SJSA1 (cell line): ENCODE measurements at places on chromosomes 4 and X. TPM values are rescaled to one million over a fixed set of nuclear protein-coding genes. Genes with fewer than 3 reads are reported as not detected.
A peak's percentile ranks its signal among the peaks of the same experiment; 100 is the strongest.

GRCh38 chrX:78327370-78328086 is at the start of gene CYSLTR1:
Gene CYSLTR1, minus strand, starts transcription at chrX:78327611. Its CDS starts 53,865 bp downstream, at chrX:78273746.
- no peak within 1 kb of the TSS for H3K4me3 ChIP-seq
- H3K27ac ChIP-seq: no peak within 1 kb of the TSS
- no peak for DNase-seq
- no peaks in the 10 kb centered on the region for H3K36me3 ChIP-seq

GRCh38 chr4:173168396-173169177 is at the start of gene GALNT7:
Gene GALNT7, plus strand, starts transcription at chr4:173168811. Its CDS starts 25 bp downstream, at chr4:173168836.
- no peaks in the 10 kb centered on the region for H3K27me3 ChIP-seq
- H3K27ac ChIP-seq: peak within 1 kb of the TSS; percentile 65
- peak; percentile 62 for DNase-seq

- no peaks in the 10 kb centered on the region for H3K27me3 ChIP-seq
- H3K27ac ChIP-seq: no peak overlapping the region
- no peak for DNase-seq
- no peak overlapping the region for H3K4me3 ChIP-seq
- H3K4me1 ChIP-seq: no peaks in the 10 kb centered on the region
Measured at GRCh38 chr4:21768349-21769310, 179.9 kb downstream of the KCNIP4 start.

- no peaks in the 10 kb centered on the region for H3K36me3 ChIP-seq
- no peak overlapping the region for H3K4me3 ChIP-seq
- no peak for DNase-seq
- H3K4me1 ChIP-seq: no peaks in the 10 kb centered on the region
- no peak overlapping the region for H3K27ac ChIP-seq
- H3K27me3 ChIP-seq: no peaks in the 10 kb centered on the region
Measured at GRCh38 chr4:48147621-48148020, 13.6 kb upstream of the TXK start.

GRCh38 chrX:28802625-28803024 is 215.4 kb downstream of the IL1RAPL1 start:
- H3K27me3 ChIP-seq: no peaks in the 10 kb centered on the region
- H3K36me3 ChIP-seq: no peaks in the 10 kb centered on the region
- H3K4me3 ChIP-seq: no peak overlapping the region
- no peak overlapping the region for H3K27ac ChIP-seq
- no peak for DNase-seq
- H3K4me1 ChIP-seq: no peaks in the 10 kb centered on the region

- H3K4me3 ChIP-seq: no peak overlapping the region
- H3K4me1 ChIP-seq: peaks cover 48% of the 10 kb centered on the region
- DNase-seq: no peak
- no peaks in the 10 kb centered on the region for H3K27me3 ChIP-seq
Measured at GRCh38 chrX:23898412-23898959, 9.3 kb downstream of the APOO start.

- no peaks in the 10 kb centered on the region for H3K27me3 ChIP-seq
- no peak overlapping the region for H3K27ac ChIP-seq
- H3K4me3 ChIP-seq: no peak overlapping the region
- H3K36me3 ChIP-seq: no peaks in the 10 kb centered on the region
- no peak for DNase-seq
Measured at GRCh38 chr4:138445098-138445497, 202.9 kb upstream of the SLC7A11 start.

DNA sequence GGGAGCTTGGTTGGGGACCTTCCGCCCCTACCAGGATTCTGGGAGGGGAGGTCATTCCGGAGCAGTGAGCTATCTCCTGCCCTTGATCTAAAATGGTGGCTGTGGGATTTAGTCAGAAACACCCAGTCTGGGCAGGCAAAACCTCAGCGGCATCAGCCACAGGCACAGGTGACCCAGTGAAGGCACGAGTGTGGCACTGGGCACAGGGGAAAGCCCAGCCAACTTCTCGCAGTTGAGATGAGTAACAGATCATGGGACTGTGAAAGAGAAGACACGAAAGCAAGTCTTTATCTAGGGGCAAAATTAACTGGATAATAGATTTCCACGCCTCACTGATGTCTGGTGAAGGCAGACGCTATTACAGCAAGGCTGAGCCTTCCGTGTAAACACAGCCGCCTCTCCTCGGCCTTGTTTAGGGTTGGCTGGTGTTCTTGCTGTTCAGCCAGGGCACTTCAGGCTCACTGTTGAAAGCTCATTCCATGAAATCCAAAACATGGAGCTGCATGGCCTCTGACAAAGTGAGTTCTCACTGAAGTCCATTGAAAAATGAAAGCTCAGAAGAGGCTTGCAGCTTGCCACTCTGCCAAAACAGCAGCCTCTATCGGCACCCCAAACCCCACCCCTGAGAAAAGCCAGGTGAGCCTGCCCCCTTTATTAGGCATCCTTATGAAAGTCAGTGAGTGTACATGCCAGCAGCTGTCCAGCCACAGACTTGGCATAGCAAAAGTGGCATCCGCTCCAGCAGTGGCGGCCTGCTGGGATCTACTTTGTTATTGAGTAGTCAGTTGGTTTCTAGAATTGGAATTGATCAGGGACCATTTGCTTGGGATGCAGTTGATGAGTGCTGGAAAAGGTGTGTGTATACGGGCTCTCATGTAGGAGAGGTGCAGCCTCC is 102.3 kb upstream of the MTM1 start:
- 0 out of 2 replicates have a peak, but pooled peaks cover 2% of the 10 kb centered on the region for H3K36me3 ChIP-seq
- H3K4me3 ChIP-seq: no peak overlapping the region
- no peaks in the 10 kb centered on the region for H3K27me3 ChIP-seq

DNA sequence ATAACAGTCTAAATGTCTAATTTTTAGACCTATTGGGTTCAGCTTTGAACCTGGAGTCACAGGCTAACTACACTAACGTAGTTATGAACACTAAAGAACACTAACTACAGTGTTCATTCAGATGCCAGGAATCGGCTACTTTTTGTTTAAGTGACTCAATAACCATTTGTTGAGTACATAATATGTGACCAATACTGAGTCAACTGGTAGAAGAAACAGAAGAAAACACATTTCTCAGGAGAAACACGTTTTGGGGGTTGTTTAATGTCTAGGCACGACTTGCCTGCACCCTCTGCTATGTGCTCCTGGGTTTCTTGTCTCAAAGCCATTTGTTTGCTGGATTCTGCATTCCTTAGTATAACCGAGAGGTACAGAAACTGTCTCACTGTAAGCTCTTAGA is 18.6 kb upstream of the CLNK start:
- H3K4me1 ChIP-seq: no peaks in the 10 kb centered on the region
- H3K27me3 ChIP-seq: no peaks in the 10 kb centered on the region
- H3K36me3 ChIP-seq: no peaks in the 10 kb centered on the region
- DNase-seq: no peak

DNA sequence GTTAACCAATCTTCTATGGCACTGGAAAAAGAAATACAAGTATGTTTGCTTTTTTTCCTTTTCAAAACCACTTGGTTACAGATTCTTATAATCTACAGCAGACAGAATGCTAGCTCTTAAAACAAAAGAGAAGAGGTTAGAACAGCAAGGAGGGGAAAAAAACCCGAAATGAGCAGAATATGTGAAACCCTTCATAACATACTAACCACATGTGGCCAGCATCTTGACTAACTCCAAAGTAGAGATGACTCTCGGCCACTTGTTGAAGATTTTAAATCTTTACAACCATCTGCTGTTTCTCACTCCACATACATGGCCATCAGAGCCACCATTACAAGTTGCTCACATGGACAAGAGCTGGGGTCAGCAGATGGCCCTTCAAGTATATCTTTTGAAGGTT is 100.3 kb downstream of the PAPSS1 start:
- H3K27ac ChIP-seq: peak overlapping the region; percentile 90
- H3K36me3 ChIP-seq: 0 out of 2 replicates have a peak, but pooled peaks cover 3% of the 10 kb centered on the region
- no peaks in the 10 kb centered on the region for H3K27me3 ChIP-seq

GRCh38 chrX:71919431-71919830 is 8.8 kb downstream of the NHSL2 start:
- no peaks in the 10 kb centered on the region for H3K27me3 ChIP-seq
- H3K4me1 ChIP-seq: no peaks in the 10 kb centered on the region
- no peak overlapping the region for H3K27ac ChIP-seq
- DNase-seq: no peak

- peaks cover 3% of the 10 kb centered on the region; the same call in 1 of the 2 replicates for H3K4me1 ChIP-seq
- H3K27ac ChIP-seq: no peak overlapping the region
- H3K36me3 ChIP-seq: peaks cover 27% of the 10 kb centered on the region
- no peak for DNase-seq
- H3K27me3 ChIP-seq: no peaks in the 10 kb centered on the region
Measured at GRCh38 chr4:1945124-1945895, 63.5 kb downstream of the NELFA start.

GRCh38 chr4:48944252-48944651 is 37.7 kb upstream of the OCIAD2 start:
- H3K4me3 ChIP-seq: no peak overlapping the region
- H3K27me3 ChIP-seq: no peaks in the 10 kb centered on the region
- no peak overlapping the region for H3K27ac ChIP-seq
- DNase-seq: no peak
- H3K4me1 ChIP-seq: peaks cover 5% of the 10 kb centered on the region; the same call in 1 of the 2 replicates
- no peaks in the 10 kb centered on the region for H3K36me3 ChIP-seq

DNA sequence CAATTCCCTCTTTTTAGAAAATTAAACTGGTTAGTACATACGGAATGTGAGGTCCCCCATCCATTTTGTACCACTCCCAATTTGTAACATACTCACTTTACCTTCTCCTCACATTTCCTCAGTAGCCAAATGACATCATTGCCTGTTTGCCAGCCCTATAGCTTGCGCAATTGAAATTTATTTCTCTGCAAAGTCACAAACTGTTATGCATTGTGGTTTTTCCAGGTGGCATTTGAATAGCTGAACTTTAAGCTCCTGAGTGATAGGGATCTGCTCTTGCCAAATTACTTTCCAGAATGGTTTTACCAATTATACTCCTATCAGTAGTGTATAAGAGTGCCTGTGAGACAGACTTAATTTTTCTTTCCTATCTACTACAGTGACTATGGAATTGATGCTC is 7.7 kb downstream of the COL4A5 start:
- no peaks in the 10 kb centered on the region for H3K36me3 ChIP-seq
- H3K27me3 ChIP-seq: no peaks in the 10 kb centered on the region
- no peak overlapping the region for H3K4me3 ChIP-seq
- no peak for DNase-seq
- H3K4me1 ChIP-seq: peaks cover 3% of the 10 kb centered on the region; the same call in 1 of the 2 replicates
- H3K27ac ChIP-seq: no peak overlapping the region

DNA sequence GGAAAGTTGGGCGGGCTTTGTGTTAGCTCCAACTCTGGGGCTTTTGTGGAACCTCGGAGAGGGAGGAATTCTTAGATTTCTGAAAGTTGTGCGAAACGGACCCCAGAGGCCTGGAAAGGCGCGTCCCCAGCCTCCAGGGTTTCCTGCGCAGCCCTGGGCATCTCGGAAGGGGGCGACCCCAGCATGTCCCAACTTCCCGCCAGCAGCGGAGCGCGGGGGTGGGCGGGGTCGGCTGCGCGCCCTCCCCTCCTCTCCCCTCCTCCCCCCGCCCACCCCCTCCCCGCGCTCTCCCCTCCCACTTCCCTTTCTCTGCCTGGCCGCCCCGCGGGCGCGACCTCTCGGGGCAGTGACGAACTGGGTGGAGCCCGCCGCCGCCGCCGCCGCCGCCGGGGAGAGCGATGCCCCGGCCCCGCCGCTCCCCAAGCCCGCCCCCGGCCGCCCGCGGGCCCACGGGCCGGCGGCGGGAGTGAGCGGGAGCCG is 16.8 kb downstream of the PTTG2 start:
- H3K27ac ChIP-seq: peak overlapping the region; percentile 77
- H3K27me3 ChIP-seq: no peaks in the 10 kb centered on the region
- peaks cover 18% of the 10 kb centered on the region for H3K4me1 ChIP-seq
- DNase-seq: no peak
- peaks cover 4% of the 10 kb centered on the region for H3K36me3 ChIP-seq

DNA sequence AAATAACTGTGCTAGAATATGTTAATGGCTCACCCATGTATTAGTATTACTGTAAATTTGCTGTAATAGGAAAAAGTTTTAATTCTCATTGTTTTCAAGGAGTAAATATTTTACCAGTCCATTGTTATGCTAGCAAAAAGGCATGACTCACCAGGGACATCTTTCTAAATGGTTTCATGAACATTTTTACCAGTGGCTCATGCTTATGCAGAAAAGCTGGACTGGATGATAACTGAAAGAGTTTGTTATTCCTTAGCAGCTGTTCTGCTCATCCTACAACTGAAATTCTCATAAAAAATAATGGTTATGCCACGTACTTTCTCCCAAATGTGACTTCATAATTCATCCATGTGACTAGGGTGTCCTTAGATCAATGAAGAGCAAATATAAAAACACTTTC is 111.9 kb upstream of the PCDH18 start:
- H3K27me3 ChIP-seq: no peaks in the 10 kb centered on the region
- DNase-seq: no peak
- no peaks in the 10 kb centered on the region for H3K36me3 ChIP-seq

DNA sequence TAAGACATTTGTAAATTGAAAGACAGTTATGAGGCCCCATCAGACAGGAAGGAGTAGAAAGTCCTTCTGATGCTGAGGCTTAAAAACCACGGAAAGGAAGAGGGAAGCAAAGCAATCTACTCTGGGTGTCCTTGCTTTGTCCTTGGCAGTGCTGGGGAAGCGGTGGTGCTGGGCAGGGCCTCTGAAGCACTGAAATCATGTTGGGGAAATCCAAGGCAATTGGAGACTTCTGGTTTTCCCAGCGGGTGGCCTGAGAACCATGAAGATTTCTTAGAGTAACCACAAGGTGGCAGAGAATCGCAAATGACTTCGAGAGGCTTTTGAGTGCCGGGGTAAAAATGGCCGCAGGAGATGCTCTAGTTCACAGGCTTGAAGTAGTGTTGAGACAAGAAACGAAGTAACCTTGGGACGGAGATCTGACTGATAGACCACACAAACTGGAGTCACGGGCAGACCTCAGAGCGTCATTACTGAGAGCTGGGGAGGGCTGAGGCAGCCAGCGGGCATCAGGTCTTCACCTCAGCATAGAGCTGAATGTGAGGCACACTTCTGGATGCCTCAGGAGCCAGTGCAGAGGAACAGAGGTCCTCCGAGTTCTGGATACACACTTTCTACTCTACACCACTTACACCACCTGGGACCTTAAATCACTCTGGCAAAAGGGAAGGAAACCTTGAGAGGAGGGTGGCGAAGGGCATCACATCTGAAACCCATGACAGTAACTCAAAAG is 130.7 kb upstream of the GPRIN3 start:
- no peak overlapping the region for H3K4me3 ChIP-seq
- peak; percentile 30 for DNase-seq

- H3K4me1 ChIP-seq: peaks cover 23% of the 10 kb centered on the region
- no peak overlapping the region for H3K4me3 ChIP-seq
- no peaks in the 10 kb centered on the region for H3K27me3 ChIP-seq
- no peak for DNase-seq
Measured at GRCh38 chr4:83075311-83076095, 39.0 kb downstream of the PLAC8 start.

Gene ARMCX2
- total RNA-seq: 3.4 and 6.9 TPM in 2 replicates

Gene XKRX
- 0.16 TPM in 1 of 2 replicates, not detected in the other for total RNA-seq

Gene GPR173
- total RNA-seq: 0.19 and 0.42 TPM in 2 replicates

Gene CTAG1B
- not detected in 2 replicates for total RNA-seq

Gene SCLT1
- 32.2 and 33.7 TPM in 2 replicates for total RNA-seq

Gene SERPINA7
- total RNA-seq: not detected in 2 replicates

Gene F8A2
- total RNA-seq: not detected in 2 replicates

Gene CENPE
- 39.8 and 46.6 TPM in 2 replicates for total RNA-seq

Gene NEXMIF
- not detected in 2 replicates for total RNA-seq

Gene SORBS2
- total RNA-seq: 9.0 and 17.4 TPM in 2 replicates

Gene ZNF630
- 0.47 and 0.58 TPM in 2 replicates for total RNA-seq

Gene RAB33A
- 0.32 and 0.75 TPM in 2 replicates for total RNA-seq

Gene GSX2
- not detected in 2 replicates for total RNA-seq

Gene SSX1
- 1.4 TPM in 1 of 2 replicates, not detected in the other for total RNA-seq
